ENCODE measurements at places on chromosomes 3 and 15. TPM values are rescaled to one million over a fixed set of nuclear protein-coding genes. Genes with fewer than 3 reads are reported as not detected.

Gene AGTR1
- 4.0 TPM for total RNA-seq

Gene UPK1B
- total RNA-seq = not detected

Gene ARL8B
- total RNA-seq = 57.3 TPM

DNA sequence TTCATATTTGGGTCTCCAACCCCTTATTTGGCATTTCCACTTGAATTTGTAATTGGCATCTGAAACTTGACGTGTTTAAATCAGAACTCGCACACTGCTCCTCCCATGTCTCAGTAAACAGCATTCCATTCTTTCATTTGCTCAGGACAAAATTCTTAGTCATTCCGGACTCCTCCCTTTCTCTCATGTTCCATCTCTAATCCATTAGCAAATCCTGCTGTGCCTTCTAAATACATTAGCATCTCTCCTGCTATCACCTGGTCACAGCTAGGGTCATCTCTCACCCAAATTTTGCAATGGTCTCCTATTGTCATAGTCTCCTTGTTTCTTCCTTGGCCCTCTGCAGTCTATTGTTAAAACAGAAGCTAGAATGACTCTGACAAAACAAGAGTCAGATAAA, 119.9 kb upstream of the CADPS start:
- DNase-seq = no peak

DNA sequence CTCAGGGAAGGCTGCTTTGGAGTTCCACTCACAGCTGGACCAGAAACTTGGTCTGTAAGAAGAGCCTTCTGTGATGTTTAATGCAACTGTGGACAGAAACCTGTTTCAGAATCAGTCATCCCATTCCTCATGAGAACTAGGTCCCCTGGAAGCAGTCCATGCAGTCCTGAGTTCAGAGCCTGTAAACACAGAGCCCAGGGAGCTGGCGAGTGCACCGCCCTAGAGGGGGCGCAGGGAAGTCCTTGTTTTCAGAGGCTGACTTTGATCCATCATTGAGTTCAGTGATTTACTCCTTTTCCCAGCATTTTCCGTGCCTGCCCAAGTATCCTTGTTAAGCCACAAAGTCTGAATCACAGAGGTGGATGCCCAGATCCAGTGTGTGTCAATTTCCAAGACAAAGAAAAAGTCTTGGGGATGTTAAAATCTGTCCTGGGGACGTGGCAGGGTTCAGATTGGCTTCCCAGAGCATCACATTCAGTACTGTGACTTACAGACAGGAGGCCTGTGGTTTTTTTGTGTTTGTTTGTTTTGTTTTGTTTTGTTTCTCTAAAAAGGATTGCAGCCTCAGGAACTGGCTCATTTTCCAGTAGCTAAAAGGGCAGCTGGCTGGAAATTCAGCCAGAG, 9.8 kb upstream of the TXNRD3 start:
- peak; percentile 68 for DNase-seq

DNA sequence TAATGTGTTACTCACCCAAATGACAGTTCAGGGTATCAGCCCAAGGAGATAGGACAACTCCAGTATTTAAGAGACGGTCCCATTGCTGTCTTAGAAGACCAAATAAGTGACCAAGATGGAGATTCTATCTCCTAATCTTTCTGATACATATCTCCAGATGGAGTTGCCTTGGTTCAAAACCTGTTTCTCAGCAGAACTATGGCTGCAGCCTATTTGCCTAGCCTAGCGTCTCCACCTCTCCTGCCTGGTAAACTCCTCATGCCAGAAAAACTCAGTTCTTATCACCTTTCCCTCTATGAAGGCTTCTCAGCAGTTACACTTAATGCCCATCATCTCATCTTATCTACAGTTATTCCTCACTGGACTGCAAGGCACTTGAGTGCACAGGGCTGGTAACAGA, 1.2 kb upstream of the CSPG5 start:
- no peak for DNase-seq

GRCh38 chr3:71429597-71429988, 153.9 kb downstream of the FOXP1 start:
- no peak for DNase-seq

GRCh38 chr3:151556596-151556995, 95.7 kb upstream of the IGSF10 start:
- DNase-seq = no peak

DNA sequence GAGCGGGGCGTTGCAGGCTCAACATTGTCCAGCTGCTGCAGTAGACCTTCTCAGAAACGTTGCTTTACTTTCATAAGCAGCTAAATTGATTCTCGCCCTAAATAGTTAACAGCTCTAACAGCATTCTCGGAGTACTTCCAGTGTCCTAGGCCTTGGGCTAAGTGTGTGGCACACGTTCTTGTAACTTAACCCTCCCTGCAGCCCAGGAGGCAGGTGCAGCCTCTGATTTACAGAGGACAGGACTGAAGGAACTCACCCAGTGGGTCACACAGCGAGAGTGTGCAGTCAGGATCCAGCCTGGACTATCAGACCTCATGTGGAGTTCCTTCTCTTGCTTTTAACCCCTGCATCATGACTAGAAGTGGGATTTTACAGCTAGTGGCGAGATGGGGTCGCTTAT, 312.8 kb upstream of the C2CD4B start:
- no peak for DNase-seq

- DNase-seq = peak; percentile 28
Measured at GRCh38 chr15:59360305-59360704, 12.4 kb downstream of the MYO1E start.

- peak; percentile 35 for DNase-seq
Measured at GRCh38 chr3:137205394-137206045, 247.7 kb downstream of the IL20RB start.

DNA sequence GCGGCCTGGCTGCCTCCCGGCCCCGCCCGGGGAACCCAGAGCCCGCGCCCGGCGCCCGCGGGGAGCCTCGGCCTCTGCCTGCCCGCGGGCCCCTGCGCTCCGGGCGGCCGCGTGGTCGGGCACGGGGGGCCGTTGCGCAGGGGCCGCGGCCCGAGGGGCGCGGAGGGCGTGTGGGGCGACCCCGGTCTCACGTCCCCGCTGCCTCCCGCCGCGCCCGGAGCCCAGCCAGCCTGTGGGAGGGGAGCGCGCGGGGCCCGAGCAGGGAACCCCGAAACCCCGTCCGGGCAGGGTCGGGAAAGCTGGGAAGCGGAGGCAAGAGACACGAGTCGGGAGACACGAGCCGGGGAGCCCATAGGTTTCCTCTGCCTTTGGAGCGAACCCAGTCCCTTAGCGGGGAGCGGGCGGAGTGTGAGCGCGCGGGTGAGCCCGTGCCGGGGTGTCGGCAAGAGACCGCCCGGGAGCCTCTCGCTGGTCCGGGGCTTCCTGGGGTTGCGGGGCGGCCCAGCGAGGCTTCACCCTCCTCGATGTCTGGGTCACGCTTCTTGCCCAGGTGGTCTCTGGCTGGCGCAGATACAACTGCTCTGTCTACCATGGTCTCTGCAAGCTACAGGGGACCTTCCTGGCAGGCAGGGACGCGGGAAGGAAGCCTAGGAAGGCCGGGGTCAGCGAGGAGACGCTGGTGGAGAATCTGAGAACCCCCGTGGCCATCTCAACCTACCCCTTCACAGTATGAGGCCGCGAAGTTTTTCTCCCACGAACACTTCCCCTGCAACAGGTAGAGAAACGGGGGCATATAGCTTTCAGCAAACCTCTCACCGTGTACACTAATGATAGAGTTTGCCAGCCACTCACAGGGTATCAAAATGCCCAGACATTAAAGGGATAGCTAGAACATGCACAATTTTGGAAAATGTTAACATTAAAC, 586 bp downstream of the LRRK1 start:
- peak; percentile 69 for DNase-seq
